ENCODE measurements at places on chromosomes 3 and 15.

GRCh38 chr15:33729653-33730052 lies 238.6 kb upstream of the CHRM5 start:
- no peak for DNase-seq

- DNase-seq, result no peak
Observed at GRCh38 chr3:73379465-73379864, 245.3 kb downstream of the PDZRN3 start.

DNA sequence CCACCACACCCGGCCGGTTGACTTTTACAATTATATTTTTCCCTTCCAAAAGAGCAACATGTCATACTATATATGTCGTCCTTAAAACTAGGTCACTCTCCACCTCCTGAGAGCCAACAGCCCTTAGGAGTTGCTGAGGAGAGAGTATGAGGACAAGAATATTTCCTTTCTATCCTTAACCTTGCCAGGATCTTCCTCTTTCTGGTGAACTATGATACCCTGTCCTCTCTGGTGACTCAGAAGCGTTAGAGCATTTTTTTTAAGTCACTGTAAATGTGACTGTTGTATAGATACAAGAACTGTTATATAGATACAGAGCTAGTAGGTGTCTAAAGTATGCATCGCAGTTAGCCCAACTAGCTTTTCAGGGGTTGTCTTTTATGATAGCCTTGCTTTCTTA lies 33.7 kb upstream of the MTHFS start:
- no peak for DNase-seq

GRCh38 chr3:71201939-71202338 lies 381.6 kb downstream of the FOXP1 start:
- no peak for DNase-seq

DNA sequence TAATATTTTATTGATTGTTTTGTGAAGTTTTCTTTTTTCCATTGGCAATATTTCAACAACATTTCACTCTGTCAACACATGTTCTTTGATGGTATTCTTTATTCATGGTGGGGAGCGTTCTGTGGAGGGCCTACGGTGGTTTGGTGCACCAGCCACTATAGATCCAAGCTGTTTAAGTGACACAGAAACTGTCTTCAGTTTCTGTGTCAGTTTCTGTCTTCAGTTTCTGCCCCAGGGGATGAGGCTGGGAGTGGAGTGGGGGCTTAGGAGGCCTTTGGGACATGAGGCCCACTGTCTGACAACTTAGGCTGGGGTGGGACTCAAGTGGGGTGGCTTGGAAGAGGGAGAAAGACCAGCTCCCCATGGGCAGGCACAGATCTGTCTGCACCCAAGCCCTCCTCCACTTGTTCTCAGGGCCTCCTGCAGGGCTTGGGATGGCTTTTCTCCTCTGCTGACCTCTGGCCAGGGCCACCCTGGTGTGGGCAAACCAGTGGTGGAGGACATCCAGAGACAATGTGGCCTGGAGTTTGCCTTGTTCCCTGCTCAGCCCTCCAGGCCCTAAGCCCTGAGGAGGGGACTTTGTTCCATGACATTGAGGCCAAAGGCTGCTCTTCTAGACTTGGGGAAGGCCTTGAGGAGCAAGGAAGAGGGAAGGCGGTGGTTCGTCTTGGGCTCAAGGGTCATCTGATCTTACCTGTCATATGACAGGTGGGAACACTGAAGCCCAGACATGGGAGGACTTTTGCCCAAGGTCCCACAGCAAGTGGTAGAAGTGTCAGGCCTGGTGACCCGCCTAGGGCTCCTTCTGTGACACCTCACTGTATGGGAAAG lies 60.3 kb upstream of the SMAD6 start:
- DNase-seq, result no peak

- DNase-seq, result peak; percentile 77
Observed at GRCh38 chr15:65638681-65639089, 16.9 kb downstream of the SLC24A1 start.

GRCh38 chr3:171195686-171196085 lies 169.2 kb upstream of the SLC2A2 start:
- DNase-seq, result no peak

GRCh38 chr3:148998297-148998696 lies 7.0 kb downstream of the GYG1 start:
- DNase-seq, result no peak

- DNase-seq, result no peak
Observed at GRCh38 chr3:34858067-34858660, 781.2 kb upstream of the ARPP21 start.

- no peak for DNase-seq
Observed at GRCh38 chr15:59268168-59268851, 61.7 kb downstream of the LDHAL6B start.

DNA sequence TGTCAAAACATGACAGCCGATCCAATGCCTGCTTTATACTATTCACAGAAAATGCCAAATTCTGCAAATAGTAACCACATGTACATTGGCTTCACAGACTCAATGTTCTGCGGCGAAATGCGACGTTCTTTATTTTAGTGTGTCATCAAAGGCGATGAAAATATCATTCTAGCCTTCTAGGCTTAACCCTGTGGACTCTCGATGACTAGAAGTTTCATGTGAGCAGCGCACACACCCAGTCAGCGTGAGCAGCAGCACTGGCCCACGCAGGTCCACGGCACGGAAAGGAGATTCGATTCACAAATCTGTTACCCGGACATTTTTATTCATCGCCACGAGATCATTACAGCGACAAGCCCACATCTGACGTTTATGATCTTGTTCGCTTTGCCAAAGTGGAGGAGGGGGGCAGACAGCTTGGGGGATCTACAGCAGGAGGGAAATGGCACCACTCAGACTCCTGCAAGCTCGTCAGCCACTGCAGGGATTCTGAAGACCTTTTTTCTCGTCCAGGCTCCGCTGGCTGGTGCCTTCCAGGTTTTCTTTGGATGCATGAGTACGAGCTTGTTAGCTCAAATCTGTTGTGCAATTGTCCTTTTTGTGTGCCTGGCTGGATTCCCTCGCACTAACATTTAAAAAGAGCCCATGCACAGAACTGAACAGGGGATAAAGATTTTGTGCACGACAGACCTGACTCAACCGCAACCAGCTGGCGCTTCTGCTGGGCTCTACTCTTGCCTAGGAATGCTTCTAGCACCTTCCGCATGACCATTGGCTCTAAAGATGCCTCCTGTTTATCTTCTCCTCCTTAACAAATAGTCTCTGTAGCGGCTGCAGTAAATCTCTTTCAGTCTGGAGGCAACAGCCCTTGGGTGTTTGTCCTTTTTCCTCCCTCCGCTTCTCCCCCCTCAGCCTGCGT lies 938.4 kb downstream of the MCTP2 start:
- DNase-seq, result no peak

- no peak for DNase-seq
Observed at GRCh38 chr15:78854833-78855372, 17.8 kb upstream of the MORF4L1 start.
